CD4-positive, alpha-beta T cell treated with Interleukin-6 for 4 hours (primary cell): ENCODE measurements at places on chromosomes 3 and 15.

DNA sequence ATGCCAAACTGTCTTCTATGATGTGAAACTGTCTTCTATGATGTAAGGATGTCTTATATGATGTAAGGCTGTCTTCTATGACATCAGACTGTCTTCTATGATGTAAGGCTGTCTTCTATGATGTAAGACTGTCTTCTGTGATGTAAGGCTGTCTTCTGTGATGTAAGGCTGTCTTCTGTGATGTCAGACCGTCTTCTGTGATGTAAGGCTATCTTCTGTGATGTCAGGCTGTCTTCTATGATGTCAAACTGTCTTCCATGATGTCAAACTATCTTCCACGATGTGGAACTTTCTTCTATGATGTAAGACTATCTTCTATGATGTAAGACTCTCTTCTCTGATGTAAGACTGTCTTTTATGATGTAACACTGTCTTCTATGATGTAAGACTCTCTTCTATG is 27.9 kb downstream of the MGLL start:
- no peak for DNase-seq

GRCh38 chr15:84804005-84804900 is 12.9 kb upstream of the ALPK3 start:
- DNase-seq, result no peak

DNA sequence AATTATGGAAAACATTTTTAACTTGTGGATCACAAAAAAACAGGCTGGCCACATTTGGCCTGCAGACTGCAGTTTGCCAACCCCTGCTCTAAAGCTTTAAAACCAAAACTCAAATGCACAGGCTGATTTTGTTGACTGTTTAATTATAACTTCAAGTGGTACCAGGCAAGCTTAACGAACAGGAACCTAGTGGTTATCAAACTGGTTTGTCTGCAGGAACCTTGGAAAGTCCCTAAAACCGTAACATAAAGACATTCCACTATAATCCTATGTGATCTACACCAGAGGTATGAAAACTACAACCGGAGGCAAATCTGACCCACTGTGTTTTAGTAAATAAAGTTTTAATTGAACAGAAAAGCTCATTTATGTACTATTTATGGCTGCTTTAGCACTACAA is 52.4 kb downstream of the TBL1XR1 start:
- DNase-seq, result no peak

- no peak for DNase-seq
Measured at GRCh38 chr3:49630784-49631183, 43.4 kb upstream of the APEH start.

DNA sequence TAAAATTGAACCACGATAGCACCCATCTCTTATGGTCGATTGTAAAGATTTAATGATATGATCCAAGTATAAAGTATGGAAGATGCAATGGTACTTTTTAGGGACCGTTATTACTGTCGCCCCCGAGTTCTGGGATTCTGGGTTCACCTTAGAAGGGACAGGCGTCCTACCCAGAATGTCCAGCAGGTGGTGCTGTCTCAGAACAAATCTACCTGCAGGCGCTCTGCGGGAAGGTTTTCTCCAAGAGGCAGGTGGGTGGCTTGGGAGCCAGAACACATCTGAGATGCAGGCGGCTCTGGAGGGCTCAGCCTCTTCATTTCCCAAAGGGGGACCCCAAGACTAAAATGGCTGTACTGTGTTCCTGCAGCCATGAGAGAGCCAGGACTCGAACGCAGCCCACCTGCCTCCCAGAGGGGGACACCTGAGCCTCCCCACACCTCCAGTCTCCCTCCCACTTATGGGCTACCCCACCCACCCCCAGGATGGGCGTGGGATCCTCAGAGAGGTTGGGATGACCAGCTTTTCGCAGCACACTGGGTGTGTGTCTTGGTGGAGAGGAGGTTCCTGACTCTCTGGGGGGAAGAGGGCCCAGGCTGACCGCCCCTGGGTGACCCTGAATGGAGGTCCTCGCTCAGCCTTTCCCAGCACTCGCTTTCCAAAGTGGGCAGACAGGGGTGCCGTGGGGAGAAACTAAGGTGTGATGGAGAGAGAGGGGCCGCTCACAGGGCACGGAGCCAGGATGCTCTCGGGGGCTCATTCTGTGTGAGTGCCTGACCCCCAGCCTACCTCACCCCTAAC is 28.1 kb upstream of the CORO2B start:
- DNase-seq, result peak; percentile 76

GRCh38 chr3:160434071-160434470 is 15.5 kb downstream of the TRIM59 start:
- no peak for DNase-seq

- DNase-seq, result no peak
Measured at GRCh38 chr3:146177519-146177918, 16.5 kb upstream of the PLOD2 start.

DNA sequence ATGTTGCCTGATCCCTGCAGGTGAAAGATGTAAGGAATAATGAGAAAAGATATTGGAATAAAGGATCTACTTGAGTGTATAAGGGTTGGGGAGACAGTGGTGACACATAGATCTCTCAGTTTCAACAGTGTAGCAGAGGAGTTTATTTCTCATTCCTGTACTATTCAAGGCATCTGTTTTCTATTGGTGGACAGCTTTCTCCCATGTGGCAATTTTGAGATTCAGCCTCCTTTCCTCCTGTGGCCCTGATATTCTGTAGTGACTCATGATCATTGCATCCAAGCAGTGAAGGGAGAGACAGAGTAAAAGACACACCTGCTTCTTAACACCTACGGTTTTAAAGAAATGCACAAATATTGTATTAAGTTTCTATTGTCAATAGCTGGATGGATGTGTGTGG is 327.6 kb downstream of the GRM7 start:
- no peak for DNase-seq

- DNase-seq, result no peak
Measured at GRCh38 chr3:41362638-41363559, 163.6 kb downstream of the CTNNB1 start.

DNA sequence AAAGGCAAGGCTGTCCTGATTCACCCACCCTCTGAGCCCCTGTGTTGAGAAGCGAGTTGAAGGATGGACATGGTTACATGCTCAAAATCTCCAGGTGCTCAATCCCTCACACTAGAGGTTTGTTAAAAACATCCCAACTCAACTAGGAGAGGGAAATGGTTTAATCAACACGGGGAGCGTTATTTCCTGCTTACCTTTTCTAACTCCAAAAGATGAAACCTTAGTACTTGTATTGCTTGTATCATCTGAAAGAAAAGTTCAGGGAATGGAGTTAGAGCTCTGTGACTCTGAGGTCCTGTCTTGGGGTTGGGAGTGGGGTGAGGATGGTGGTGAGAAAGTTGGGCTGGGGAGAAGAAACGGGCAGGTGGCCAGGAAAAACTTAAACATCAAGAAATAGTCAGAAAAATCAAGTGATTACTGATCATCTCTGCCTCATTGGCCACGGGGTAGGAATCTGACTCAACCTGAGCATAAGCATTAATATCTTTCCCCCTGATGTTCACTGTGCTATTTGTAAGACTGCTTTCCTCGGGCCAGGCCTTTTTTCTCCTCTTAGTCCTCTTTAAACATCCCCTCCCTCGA is 5.9 kb downstream of the MEIS2 start:
- DNase-seq, result no peak

- DNase-seq, result no peak
Measured at GRCh38 chr3:9897408-9898372, 5.0 kb upstream of the IL17RE start.

- no peak for DNase-seq
Measured at GRCh38 chr3:9441501-9442221, 44.2 kb downstream of the SETD5 start.

- peak; percentile 25 for DNase-seq
Measured at GRCh38 chr15:78076231-78077052, 1.1 kb downstream of the TBC1D2B start.

DNA sequence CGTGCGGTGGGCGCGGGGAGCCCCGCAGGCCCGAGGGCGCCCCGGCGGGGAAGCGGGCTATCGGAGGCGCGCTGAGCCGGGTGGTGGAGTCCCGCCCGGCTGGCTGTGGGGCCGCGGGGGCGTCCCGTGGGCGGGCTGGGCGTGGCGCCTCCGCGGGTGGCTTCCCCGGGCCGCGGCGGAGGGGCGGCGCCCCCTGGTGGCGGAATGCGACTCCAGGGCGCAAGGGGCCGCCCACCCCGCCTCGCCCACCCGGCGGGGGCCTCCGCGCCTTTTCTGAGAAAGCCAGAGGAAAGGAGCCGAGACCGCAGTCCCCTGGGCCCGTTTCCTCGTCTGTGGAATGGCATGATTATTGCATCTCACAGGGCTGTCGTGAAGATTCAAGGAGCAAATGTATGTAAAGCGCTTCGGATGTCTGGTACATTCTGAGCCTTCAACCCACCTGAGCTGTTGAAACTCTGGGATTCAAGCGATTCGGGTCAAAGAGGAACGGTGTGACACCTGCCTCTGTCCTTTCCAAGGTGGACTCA is 31.9 kb upstream of the RAB6B start:
- DNase-seq, result peak; percentile 83

- no peak for DNase-seq
Measured at GRCh38 chr3:25542492-25543039, 114.5 kb downstream of the RARB start.

- DNase-seq, result no peak
Measured at GRCh38 chr15:44810237-44810636, 73.9 kb downstream of the TRIM69 start.

- no peak for DNase-seq
Measured at GRCh38 chr3:54822206-54822605, 105.7 kb downstream of the LRTM1 start.

GRCh38 chr3:55692295-55692956 is 205.3 kb upstream of the WNT5A start:
- DNase-seq, result no peak

DNA sequence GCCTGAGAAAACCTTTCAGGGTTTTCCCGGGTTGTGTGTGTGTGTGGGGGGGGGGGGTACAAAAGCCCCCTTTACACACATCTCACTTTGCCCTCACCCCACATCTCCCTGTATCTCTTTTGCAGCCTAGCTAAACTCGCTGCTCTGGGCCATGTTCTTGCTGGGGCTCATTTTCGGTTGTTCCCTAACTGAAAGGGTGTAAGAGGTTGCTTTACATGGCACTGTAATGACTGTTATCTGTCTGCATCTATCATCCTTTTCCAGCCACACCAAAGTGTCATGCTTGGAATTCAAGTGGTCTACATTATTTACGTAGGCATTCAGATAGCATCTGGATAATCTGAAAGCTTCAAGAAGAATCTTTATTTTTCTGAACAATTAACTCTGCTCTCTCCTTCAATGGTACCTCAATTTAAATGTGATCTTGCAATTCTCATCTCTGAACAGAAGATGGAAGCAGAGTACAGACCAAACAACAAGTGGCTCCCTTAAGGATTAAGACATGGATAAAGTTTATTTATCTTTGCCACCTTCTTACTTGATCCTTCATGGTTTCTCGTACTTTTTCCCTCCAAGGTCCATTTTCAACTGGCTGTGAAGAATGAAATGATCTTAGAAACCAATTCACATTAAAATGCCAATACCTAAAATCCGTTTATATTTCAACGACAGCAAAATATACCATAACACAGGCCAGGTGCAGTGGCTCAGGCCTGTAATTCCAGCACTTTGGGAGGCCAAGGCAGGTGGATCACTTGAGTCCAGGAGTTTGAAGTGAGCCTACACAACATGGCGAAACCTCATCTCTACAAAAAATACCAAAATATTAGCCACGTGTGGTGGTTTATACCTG is 34.9 kb downstream of the DCLK3 start:
- no peak for DNase-seq

DNA sequence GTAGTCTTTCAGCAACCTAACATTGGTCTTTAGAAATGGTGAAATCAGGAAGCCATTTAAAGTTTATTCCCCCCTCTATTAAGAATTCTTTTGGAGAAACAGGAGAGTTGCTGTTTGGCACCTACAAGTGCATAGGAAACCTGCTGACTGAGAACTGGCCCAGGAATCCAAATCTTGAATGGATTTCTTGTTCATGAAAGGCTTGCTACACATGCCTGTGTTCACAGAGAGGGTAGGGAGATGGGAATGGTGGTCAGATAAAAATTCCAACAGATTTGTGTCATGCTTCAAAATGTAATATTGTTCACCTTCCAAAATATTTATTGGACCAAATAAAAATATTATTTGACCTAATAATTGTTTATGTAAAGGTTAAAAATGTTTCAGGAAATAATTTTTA is 24.2 kb upstream of the ZPLD1 start:
- no peak for DNase-seq

- DNase-seq, result no peak
Measured at GRCh38 chr15:62958528-62959363, 83.8 kb upstream of the TPM1 start.

- DNase-seq, result no peak
Measured at GRCh38 chr3:98897701-98898100, 3.8 kb downstream of the DCBLD2 start.

DNA sequence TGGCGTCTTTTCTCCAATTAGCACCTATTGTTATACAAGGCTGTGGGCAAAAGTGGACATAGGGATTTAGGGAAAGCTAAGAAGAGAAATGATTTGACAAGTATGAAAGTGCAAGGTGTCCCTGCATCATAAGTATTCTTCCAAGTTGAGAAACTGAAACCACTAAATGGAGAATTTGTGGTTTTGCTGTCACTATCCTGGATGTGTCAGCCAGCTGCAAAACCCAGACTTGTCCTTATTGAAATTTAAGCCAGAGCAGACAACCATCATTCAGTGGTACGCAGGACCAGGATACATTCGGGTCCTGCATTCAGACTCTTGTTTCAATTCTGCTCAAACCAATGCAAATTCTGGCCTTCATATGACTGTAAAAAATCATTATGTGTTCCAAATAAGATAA is 384.8 kb upstream of the TGFBR2 start:
- no peak for DNase-seq

GRCh38 chr3:14691239-14691638 is 16.3 kb downstream of the C3orf20 start:
- no peak for DNase-seq

DNA sequence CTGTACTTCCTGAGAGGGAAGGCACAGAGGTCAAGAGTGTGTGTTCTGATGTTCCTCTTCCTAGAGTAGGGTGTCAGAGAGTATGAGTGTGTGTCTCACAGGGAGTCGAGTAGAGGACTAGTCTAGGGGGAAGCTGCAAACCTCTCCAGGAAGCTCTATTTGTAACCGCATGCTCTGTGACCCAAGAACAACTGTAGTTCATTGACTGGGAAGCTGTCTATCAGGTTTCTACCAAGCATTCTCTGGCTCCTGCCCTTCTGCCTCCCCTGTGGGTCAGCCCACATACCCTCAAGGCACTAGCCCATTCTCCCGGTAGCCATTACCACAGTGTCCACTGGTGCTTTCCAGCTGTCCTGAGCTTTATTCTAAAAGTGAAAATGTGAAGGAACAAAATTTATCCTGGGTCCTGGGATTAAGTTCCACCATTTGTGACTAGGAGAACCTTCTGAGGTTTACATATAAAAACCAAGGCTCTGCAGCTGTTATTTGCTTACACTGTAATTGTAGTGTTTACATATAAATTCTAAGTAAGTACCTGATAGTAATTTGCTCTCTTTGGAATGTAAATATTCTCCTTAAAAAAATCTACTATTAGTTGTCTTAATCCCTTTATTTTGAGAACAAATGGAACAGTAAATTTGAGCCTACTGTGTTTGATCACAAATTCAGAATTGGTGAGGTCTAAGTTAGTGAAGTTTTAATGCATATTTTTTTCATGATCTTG is 40.7 kb downstream of the MYRIP start:
- no peak for DNase-seq
